ENCODE measurements at places on chromosomes 16 and 17.

DNA sequence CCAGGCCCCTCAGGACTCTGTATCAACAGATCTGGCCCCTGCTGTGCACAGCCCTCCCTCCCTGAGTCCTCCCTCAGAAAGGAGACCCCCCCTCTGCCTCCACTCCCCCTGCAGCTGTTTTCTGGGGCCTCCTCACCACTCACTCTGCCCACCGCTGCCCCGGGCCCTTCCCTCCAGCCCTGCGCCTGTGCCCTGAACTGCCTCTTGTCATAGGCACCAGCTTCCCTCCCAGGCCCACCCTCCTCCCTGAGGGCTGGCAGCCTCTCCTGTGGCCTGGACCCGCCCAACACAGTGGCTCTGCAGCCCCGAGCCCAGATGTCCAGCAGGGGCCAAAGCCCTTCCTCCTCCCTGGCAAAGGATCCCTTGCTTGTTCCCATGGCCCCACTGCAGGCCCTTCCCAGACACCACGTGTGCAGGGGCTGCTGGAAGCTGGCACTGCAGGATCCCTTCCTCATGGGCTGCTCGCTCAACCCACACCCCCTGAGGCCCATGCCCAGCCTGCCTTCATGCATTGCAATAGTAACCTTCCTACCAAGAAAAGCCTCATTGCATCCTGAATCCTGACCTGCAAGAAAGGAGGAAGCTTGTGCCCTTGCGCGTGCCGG, 25.8 kb downstream of the GNPTG start:
- no peak for DNase-seq

DNA sequence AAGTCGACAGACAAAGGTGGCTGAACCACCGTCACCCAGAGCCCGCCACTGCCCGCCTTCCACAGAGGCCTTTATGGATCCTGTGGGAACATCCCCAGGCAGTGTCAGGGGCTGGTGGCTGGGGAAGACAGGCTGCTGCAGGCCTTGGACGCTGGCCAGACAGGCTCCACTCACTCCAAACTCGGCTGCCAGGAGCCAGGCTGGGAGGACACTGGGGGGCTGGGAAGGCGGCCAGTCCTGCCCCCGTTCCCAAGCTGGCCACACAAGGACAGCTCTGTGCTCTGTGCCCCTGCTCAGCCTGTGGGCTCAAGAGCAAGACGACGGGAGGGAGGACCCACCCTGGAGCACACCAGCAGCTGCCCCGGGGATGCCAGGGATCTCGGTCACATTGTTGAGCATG, 7.6 kb upstream of the LCAT start:
- no peak for DNase-seq

DNA sequence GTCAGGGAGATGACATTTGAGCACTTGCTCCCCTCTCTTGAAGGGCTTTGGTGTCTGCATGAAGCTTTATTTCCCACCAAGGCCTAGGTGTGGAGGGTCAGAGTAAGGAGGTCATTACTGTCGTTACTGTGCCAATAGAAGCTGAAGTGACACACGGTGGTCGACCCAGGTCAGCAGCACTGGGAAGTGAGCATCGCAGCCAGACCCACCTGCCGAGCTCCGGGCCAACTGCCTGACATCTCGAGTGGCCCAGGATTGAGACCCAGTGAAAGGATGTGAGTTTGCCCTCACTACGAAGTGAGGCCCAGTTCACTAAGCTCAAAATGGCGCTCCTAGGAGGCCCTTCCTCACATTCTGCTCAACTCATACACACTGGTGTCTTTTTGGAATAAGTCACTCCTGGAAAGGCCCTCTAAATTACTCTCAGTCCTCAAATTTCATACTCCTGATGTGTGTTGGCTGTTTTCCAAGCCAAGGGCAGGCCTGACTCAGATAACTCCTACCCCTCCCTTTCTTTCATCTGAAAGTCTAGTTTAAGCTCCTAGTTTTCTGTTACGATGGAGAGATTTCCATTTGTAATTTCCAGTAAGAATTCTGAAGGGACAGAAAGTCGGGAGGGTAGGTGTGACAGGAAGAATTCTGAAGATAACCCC, 200.4 kb downstream of the LGALS9B start:
- no peak for DNase-seq

DNA sequence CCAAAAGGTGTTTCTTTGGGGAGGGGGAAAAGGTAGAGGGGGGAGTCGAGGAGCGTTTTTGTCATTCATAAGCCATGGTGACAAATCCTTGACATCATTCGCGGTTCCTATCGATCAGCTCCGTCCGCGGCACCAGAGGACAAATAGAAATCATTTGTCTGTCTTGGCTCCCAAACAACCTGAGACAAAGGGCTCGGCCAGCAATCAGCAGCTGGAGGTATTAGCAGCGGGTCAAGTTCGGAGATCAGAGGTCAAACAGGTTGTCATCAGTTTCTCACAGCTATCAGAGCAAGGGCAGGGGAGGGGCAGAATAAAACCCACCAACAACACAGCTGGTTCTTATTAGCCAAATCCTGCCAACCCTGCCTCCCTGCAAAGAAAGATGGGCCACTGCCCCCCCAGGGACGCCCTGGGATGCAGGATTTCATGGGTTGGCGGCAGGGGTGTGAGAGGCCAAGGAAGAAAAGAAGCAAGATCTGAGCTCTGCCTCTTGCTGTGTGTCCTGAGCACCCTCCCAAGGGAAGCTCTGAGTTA, 145.3 kb upstream of the LHX1 start:
- DNase-seq = no peak

- no peak for DNase-seq
Observed at GRCh38 chr17:76492123-76492988, 8.9 kb downstream of the RHBDF2 start.

DNA sequence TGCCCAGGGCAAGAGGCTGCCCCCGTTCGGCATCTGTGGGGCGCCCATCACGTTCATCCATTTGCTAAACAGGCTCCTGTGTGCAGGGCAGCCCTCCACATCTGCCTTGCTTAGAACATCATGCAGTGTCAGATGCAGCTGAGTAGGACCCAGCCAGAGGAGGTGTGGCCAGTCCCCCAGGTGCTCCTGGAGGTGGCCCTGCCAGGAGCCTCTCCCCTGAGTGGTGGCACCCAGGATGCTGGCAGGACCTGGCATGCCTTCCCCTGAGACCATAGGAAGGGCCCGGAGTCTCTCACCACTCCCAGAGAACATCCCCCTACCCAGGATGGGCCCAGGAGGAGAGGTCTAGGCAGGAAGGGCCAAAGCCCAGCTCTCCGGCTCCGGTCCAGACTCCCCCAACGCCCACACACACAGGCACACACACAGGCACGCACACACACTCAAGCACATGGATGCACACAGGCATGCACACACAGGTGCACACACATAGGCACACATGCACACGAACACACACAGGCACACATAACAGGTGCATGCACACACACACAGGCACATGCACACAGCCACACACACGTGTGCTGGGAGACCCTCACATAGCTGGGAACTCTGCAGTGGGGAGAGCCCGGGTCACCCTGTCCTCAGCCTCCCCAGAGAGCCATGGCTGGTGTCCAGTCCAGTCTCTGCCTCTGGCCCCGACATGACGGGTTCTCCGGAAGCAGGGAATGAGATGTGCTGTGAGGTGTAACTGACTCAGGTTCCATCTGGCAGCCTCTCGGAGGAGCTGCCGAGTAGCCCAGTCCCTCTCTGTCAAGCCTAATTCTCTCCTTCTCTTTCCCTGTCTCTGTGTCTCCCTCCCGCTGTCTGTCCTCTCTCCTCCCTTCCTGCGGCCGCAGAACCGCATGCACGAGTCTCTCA, 74.6 kb downstream of the AMFR start:
- no peak for DNase-seq

DNA sequence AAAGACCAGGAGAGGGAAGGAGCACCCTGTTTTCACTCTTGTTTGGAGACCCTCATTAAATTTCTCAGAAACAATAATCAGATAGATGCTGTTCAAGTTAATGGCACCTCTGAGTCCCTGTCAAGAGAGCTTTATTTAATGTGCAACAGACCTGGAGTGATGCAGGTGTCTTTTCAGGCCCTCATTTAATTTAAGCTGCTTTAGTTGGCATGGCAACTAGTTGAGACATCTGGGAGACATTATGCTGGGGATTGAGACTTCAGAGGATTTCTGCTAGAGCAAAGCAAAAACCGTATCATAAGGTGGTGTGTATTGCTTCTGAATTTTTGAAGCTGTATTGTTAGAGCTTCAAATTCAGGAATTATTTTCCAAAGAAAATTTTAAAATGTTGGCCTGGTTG, 108.5 kb downstream of the NLK start:
- no peak for DNase-seq

DNA sequence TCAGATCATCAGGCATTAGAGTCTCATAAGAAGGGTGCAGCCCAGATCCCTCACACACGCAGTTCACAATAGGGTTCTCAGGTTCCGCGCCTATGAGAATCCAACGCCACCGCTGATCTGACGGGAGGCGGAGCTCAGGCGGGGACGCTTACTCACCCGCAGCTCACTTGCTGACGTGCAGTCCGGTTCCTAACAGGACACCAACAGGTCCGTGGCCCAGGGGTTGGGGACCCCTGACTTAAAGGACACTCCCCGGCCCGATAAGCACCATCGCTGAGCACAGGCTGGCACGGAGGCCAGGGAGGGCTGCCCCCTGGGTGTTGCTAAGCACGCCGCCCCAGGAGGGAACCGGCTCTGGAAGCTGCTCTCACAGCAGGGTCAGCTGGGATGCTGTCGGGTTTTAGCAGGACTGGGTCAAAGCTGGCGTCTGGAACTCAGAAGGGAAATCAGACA, 30.1 kb upstream of the BAHCC1 start:
- DNase-seq = no peak

- DNase-seq = no peak
Observed at GRCh38 chr17:68863091-68863652, 92.0 kb downstream of the ABCA8 start.

DNA sequence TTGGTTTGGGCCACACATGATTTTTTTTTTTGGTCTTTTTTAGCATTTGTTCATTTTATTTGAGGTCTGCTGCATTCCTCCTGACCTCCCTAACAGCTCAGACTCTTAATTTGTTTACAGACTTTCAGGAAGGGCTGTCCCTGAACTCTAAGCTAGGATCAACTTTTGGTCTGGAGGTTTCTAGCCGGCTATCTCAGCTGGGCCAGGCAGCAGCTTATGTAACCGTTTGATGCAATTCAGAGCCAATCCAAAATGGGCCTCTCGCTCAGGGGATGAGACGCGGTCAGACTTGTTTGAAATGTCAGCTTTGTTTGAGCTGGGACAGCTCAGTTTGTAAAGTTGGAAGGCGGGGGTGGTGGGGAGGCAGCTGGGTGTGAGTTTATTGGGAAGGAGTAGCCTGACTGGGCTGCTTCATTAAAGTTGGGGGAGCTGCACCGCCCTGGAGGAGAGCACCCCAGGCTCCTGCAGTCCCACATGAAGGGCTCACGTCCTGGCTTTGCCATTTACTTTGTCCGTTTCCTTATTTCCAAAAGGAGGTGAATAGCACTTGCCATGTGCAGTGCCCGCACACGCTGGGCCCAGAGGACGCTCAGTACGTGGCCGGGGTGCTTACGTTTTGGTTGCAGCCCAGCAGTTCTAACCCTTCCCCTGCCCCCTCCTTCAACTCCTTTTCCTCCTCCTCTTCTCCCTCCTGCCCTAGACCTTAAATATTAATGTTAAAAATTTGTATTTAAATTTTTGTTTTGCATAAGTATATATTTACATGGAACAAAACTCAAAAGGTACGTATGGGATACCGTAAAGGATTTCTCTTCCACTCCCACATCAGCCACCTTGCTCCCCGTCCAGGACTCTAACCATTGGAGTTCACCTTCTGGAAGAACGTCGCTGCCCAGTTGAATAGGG, 121.2 kb downstream of the SNX29 start:
- no peak for DNase-seq

- no peak for DNase-seq
Observed at GRCh38 chr17:80822700-80823410, 168.8 kb upstream of the CHMP6 start.

DNA sequence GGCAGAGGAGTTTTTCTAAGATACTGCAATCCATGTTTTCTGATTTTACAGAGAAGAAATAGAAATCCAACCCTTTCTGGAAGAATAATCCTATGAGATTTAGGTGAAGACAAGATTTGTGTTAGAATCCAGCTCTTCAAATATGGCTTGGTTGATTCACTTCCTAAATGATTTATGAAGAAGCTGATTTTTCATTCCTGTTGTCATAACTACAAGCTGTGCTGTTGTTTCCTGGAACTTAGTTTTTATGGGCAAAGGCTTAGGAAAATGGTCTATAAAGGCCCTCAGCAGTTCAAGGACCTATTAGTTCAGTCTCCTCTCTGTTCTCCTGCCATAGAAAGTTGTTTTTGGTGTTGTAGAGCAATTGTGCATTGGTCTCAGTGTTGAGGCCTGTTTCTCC, 174.2 kb upstream of the FAM20A start:
- DNase-seq = no peak

DNA sequence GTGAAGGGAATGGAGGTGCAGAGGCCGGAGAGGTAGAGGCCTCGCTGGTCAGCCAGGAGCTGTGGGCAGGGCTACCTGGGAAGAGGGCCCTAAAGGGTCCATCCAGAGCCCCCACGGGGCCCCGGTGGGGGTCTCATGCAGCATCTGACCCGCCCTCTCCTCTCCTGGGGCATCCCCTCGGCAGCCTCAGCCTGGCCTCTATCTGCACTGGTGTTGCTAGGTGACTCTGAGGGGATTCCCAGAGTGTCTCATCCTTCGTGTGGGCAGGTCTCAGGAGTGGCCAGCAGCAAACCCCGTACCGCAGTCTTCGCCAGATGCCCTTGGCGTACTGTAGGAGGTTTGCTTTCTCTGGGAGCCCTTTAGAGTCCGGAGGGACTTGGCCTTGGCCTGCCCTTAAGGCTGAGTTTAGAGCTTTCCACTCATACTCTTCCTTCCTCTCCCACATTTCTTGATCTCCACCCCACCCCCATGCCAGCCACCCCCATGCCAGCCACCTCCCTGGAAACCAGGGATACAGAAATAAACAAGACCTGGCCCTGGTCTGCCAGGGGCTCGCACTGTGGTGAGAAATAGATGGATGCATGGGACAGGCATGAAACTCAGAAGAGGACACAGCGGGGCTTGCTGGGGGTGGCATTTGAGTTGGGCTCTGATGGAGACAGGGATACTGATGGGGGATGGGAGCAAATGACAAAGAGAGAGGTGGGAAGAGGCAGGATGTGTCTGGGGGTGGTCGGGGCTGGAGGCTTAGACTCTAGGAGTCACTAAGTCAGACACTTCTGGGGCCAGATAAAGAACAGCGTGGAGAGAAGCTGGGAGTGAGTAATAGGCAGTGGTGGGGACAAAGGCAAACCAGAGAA, 9.9 kb downstream of the SLC5A10 start:
- no peak for DNase-seq

GRCh38 chr17:1482680-1483079, 9.8 kb downstream of the MYO1C start:
- DNase-seq = no peak

Data from activated CD8-positive, alpha-beta memory T cell treated with anti-CD3 and anti-CD28 coated beads for 4 hours (primary cell).